ENCODE measurements at places on chromosomes 12 and 14.

DNA sequence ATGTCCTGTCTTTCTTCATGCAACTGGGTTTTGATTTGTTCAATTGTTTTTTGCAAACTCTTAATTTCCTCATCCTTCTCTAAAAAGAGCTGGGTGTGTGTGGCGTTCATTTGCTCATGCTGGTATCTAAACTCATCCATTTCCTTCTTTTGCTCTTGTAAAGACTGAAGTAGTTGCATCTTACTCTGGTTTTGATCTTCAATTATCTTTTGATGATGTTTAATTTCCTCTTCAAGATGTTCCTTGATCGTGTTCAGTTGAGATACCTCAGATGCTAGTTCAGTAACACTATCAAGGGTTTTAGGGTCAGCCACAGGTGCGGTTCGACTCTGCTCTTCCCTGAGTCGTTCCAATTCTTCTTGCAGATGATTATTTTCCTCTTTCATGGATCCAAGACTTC, 34.8 kb downstream of the TRIP11 start:
- no peak for DNase-seq

GRCh38 chr12:128977441-128977840, 124.2 kb downstream of the GLT1D1 start:
- DNase-seq: no peak

DNA sequence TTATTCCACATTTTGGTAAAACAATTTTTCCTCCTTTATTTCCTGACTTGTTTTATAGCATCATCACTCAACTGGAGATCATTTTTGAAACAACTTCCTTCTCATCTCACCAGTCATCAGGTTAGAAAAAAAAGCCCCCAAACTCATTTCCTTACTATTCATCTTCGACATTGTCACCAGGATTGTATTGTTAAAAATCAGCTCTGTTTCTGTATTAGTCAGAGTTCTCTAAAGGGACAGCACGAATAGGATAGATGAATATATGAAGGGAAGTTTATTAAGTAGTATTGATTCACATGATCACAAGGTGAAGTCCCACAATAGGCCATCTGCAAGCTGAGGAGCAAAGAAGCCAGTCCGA, 392.6 kb downstream of the FUT8 start:
- no peak for DNase-seq

DNA sequence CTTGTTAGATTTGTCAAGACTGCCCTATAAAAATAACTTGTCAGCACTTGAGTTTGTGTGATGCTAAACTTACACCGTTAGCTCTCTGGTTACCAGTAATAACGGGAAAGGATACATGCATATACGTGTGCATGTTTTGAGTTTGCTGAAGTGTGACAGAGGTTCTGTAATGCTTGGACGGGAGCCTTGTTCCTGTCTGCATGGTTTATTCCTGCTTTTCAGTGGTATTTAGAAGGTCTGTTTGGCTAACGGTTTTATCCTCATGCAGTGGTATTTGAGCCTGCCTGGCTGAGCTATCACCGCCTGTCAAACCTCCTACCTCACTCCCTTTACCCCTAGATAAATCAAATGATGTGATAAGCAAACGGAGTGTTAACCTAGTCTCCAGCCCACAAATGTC, 305.6 kb downstream of the GALC start:
- no peak for DNase-seq

- DNase-seq: no peak
Measured at GRCh38 chr12:3973973-3974644, 100.9 kb upstream of the PARP11 start.

- DNase-seq: peak; percentile 45
Measured at GRCh38 chr14:55446127-55446736, 5.8 kb upstream of the TBPL2 start.

DNA sequence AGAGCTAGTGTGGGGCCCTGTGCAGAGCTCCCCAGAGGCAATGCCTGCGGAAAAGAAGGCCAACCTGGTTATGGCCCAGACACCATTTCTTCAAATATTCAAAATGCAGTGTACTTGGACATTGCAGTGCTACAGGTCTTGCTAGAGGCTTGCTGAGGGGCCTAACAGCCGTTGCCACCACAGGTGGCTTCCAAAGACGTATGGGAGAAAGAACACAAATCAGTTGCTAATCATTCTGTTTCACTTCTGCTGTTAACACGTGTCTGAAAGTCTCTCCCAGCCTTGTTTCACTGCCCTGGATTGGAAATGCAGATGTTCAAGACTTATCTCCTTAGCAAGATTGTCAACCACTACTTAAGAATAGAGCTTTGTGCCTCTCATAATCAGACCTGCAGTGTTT, 925.9 kb downstream of the GALC start:
- DNase-seq: no peak

DNA sequence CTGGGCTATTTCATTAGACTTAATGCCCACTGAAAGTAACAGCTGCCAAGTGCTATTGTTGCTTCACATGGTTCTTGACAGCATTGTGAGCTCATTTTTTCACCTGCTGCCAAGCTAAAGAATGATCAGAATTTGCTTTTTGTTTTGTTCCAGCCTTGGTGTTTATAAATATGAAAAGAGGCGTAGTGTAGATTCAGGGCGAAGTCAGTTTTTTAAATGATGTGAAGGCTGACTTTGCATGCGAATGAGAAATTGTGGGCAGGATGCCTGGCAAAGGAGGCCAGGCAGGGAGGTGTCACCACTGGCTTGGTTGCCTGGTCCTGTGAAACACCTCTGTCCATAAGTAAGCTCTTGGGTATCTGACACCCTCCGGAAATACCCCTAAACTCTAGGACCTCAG, 93.3 kb upstream of the NAP1L1 start:
- DNase-seq: no peak

- DNase-seq: no peak
Measured at GRCh38 chr12:46717159-46717558, 108.6 kb downstream of the SLC38A4 start.

- no peak for DNase-seq
Measured at GRCh38 chr14:50061664-50062437, 54.5 kb downstream of the VCPKMT start.

DNA sequence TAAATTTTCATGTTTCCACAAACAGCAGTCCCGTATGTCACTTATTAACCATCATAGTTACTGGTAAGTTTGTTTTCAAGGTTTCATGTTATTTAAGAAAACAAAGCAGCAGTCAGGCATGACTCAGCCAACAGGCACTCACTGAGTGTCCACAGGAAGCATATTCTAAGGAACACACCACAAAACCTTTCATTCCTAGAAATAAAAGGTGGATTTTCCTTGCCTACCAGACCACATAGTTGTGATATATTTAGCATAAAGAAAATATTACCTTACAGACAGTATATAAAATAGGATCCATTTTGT, 143.3 kb upstream of the AVPR1A start:
- DNase-seq: peak; percentile 25

DNA sequence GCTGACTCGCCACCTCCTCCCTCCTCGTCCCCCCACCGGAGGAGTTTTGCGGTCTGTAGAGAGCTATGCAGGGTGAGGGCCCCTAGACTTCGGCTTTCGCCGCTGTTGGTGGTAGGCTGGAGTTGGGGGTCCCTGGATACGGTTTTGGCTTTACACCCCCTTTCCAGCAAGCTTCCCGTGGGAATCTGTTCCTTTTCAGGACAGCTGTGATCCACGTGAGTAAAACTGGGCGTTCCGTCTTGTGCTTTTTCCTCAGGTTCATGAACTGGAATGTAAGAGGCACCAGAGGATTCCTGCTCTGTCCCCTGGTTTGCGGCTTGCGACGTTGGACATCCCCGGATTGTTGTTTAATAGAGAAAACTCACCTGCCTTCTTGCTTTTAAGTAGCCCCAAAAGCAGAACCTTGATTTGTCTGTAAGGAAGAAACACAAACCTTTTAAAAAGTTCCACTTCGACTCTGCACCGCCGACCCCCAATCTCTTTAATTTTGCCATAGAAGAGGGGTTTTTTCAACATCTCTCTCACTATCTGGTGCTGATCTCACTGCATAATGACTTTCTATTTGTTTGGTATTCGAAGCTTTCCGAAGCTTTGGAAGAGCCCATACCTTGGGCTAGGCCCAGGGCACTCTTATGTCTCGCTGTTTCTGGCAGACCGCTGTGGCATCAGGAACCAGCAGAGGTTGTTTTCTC, 490 bp downstream of the PRORP start:
- no peak for DNase-seq

- DNase-seq: no peak
Measured at GRCh38 chr14:23294734-23295561, 7.7 kb downstream of the PPP1R3E start.

- no peak for DNase-seq
Measured at GRCh38 chr12:32515137-32515873, 115.9 kb downstream of the FGD4 start.

- no peak for DNase-seq
Measured at GRCh38 chr12:49889361-49890095, 14.2 kb downstream of the FAIM2 start.

- DNase-seq: no peak
Measured at GRCh38 chr14:23164250-23164649, 19.2 kb downstream of the SLC7A8 start.

DNA sequence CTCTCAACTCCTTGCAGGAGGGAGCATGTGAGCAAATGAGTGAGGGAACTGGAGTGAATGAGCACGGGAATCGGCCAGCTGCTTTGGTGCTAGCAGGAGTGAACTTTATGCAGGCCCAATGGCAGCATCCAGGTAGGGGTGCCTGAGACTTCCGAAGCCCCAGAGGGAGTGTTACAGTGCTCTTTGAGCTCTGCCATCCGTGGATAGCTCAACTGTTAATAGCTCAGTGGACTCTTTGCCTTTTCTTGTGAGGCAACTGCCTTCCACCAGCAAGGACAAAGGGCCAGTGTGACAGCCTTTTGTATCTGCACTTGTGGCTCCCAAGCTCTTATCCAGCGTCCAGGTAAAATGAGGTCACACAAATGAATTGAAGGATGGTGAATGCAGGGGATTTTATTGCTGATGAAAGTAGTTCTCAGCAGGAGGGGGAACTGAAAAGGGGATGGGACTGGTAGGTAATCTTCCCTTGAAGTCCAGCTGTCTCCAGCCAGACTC, 12.9 kb downstream of the CREBL2 start:
- DNase-seq: no peak

DNA sequence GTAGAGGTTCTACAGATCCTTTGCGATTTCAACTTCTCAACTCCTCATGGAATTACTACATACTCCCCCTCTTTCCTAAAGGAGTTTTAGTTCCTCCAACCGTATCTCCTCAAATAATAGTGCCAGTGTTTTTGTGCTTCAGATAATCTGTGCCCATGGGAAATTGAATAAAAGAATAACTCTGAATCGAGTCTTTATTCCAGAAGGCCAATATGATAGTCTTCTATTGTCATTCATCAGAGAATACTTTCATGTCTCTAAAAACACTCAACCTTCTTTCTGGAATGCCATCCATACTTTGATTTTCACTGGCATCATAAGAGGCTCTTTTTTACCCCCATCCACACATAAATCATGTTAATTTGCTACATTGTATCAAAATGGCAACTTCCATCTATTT, 911.3 kb upstream of the USP15 start:
- DNase-seq: no peak

GRCh38 chr12:13581031-13581430, 384.5 kb downstream of the EMP1 start:
- DNase-seq: no peak

DNA sequence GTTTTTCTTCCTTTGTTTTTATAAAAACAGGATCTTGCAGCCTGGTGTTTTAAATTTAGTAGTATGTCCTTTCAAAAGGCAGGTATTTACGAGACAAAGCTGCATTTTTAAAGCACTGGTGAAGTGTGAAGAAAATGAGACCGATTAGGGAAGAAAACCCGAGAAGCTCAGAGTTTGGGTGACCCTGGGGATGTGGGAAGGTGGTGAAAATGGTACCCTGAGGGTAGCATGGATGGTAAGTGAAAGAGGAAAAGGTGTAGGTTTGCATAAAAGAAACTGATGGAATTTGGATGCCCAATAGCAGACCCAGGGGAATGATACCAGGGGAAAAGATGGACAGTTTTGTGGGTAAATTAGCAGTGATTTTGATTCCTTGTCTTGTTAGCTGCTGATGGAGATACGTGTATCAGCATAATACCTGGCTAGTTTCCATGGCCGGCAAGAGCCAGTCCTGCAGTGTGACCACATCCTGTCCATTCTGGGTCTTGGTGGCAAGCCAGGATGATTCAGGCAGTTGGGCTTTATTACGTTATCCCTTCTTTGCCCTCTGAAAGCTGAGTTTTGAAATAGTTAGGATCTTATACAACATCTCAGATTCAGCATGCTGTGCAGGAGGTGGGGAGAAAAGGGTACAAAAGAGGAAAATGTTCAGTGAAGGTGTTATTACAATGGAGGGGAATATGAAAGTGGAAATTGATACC, 8.9 kb downstream of the BICD1 start:
- DNase-seq: peak; percentile 98

DNA sequence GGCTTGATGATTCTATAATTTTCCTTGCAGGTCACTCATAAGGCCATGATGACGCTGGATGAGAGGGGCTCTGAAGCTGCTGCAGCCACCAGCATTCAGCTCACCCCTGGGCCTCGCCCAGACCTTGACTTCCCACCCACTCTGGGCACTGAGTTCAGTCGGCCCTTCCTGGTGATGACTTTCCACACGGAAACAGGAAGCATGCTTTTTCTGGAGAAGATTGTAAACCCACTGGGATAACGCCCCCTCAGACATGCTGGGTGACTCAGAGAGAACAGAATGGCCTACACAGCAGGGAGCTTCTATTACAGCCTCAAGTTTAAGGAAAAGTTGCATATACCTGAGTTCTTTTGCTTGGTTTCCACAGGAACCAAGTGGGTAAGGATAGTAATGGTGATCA, 34.3 kb downstream of the SERPINA3 start:
- DNase-seq: no peak

DNA sequence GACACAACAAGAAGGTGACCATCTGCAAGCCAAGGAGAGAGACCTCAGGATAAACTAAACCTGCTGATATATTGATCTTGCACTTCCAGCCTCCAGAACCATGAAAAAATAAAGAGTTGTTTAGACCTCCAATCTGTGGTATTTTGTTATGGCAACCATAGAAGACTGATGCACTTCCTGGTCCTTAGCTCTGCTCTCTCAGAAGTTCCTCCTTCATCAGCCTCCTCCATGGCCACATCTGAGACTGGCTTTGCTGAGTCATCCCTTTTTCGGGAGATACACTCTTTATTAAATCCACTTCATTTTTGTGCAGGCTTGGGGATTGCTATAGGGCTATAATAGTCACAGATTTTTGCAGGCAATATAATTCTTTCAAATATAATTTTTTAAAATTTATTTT, 89.6 kb upstream of the ATF7IP start:
- no peak for DNase-seq

- no peak for DNase-seq
Measured at GRCh38 chr14:22002860-22003284, 329.3 kb upstream of the OR4E1 start.

DNA sequence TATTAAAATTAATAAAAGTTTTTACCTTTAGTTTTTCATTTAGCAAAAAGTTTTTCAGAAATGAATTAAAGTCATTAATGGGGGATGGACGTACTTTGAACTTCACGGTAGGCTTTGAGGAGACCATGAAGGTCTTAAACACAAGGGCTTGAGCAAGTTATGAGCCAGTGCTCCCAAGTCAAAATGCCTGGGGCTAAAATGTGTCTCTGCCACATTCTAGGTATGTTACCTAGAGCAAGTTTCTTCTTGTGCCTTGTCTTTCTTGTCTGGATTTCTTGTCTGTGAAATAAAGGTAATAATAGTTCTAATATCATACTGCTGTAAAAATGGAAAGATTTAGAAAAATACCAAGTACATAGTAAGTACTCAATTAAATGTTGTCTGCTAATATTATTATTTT, 132.7 kb upstream of the USP15 start:
- DNase-seq: no peak

Measured in AG09319 (cell line).